ENCODE measurements at places on chromosomes 13 and 19.
A peak's percentile ranks its signal among the peaks of the same experiment; 100 is the strongest.

DNA sequence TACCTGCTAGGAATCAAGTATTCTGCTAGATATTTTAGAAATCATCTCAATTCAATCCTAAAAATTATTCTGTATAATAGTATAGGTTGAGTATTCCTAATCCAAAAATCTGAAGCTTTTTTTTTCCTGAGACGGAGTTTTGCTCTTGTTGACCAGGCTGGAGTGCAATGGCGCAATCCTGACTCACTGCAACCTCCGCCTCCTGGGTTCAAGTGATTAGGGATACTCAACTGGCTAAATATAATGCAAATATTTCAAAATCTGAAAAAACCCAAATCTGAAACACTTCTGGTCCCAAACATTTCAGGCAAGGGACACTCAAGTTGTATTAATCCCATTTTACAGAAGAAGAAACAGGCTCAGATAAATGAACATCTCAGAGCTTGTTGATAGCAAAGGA is 17.2 kb upstream of the USPL1 start:
- DNase-seq = no peak

GRCh38 chr13:35966024-35966423 is 165.2 kb downstream of the DCLK1 start:
- no peak for DNase-seq

GRCh38 chr19:38496603-38497487 is 63.4 kb downstream of the RYR1 start:
- no peak for DNase-seq

- DNase-seq = no peak
Measured at GRCh38 chr19:55339889-55340783, 460 bp downstream of the KMT5C start.

DNA sequence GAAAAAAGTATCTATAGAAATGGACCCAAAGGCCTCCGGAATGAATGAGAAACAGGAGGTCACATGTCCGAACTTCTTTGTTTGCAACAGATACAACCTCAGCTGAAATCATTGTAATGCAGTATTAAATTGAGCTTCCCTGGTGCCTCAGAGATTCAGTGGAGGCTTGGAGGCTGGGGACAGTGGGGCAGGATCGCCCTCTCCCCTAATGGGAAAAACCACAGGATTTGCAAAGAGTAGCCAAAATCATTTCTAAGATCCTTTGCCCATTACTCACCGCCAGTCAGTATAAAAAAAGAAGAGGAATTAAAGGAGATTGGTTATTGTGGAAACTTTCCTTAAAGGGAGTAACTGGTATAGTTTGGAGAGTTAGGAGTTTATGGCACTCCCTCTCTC is 30.4 kb upstream of the IRS2 start:
- no peak for DNase-seq

GRCh38 chr19:55667958-55668357 is 7.1 kb upstream of the EPN1 start:
- no peak for DNase-seq

DNA sequence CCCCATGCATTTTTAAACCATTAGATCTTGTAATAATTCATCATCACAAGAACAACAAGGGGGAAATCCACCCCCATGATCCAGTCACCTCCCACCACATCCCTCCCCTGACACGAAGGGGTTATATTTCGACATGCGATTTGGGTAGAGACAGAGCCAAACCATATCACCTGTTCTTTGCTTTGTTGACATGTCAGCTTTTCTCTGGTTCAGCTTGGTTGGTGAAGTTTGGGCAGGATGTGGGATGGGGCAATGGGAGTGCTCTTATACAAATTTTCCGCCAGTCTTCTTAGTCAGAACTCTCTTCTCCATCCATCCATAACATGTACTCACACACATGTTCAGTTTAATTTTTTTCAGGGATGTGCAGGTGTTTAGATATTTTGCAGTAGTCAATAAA is 12.9 kb downstream of the TPP2 start:
- DNase-seq = no peak

DNA sequence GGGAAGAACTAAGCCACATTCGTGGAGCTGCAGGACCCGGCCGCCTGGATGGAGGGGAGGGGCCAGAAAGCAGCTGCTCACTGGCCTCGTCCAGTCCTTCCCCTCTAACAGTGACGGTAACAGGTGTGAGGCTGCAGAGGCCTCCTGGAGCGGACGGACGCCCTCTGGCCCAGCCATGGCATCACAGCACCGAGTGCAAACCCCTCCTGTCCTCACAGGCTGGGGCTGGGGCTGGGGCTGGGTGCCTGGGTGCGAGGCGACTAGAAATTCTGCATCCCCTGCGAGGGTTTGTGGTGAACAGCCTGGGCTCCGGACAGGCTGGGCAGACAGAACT is 3.6 kb downstream of the MICOS13 start:
- no peak for DNase-seq

DNA sequence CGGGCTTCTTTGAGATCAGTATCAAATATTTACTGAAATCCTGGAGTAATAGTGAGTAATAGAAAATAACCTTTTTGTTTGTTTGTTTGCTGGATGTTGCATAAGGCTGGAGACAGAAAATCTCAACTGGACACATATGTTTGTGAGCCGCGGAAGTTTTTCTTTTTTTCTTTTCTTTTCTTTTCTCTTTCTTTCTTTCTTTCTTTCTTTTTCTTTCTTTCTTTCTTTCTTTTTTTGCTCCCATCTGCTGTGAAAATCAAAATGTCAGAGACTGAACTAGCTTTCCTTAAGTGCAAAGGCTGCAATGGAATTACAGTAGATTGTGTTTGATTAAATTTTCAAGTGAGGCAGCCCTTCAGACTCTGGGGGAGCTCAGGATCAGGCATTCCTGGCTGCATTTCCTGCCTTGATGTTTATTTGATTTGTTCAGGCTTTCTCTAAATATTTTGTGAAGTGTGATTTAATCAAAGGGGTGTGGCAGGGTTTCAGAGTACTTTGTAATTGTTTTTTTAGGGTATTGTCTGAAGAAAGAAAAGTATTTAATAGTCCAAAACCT is 319 bp downstream of the FRY start:
- no peak for DNase-seq

- DNase-seq = no peak
Measured at GRCh38 chr13:48680756-48681392, 27.1 kb downstream of the CYSLTR2 start.

GRCh38 chr19:467554-467953 is 6.7 kb upstream of the SHC2 start:
- DNase-seq = no peak

DNA sequence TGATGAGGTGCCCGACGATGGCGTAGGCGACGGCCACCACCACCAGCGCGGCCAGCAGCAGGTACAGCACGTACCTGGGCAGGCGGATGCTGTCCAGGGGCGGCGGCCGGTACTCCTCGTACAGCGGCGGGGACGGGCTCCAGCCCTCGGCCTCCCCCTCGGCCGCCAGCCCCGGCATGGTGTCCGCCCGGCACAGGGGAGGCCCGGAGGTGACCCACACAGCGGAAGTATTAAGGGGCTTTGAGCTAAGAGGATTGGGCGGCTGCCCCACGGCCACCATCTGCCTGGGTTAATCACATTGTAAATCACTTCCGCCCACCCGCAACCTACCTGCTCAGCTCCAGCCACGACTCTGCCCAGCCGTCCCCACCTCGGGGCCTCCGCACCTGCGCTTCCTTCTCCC is at the start of gene SMIM44:
TSS of gene SMIM44 (minus strand) at position 216 of the 403 bp plus-strand sequence. CDS start at position 178, 38 bp downstream.
- no peak for DNase-seq

DNA sequence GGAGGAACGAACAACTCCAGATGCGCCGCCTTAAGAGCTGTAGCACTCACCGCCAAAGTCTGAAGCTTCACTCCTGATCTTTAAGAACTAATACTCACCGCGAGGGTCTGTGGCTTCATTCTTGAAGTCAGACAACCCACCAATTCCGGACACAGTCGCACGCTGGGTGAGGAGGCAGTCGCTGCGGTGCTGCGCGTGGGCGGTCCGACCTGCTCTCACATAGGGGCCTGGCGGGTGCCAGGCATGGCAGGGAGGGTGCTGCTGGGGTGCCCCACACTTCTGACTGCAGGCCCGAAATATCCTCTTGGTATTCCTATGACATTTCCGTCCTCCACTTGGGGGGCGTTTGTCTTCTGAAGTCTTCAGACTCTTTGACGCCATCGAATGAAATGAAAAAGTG is 7.4 kb upstream of the MICU2 start:
- DNase-seq = no peak

DNA sequence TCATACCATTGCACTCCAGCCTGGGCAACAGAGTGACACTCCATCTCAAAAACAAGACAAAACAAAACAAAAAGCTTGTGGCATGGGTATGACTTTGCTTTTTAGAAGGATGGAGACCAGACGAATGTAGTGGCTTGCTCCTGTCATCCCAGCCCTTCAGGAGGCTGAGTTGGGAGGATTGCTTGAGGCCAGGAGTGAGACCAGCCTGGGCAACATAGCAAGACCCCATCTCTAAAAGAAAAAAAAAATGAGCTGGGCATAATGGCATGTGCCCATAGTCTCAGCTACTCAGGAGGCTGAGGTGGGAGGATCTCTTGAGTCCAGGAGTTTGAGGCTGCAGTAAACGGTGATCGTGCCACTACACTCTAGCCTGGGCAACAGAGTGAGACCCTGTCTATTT is 16.4 kb upstream of the SELENOW start:
- DNase-seq = no peak

DNA sequence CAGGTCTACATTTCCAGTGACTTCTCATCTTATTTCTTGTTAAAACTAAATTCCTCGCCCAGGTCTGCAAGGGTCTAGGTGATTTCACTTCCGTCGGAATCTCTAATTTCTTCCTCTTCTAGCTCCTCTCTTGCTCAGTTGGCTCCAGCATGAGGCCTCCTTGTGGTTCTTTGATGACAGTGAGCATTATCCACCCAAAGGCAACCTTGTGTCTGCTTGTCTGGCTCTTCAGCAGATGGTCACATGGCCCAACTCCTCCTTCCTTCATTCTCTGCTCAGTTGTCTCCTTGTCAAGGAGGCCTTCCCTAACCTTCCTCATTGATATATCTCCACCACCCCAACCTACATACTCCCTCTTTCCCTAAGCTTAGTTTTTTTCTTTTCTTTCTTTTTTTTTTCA is 1391.4 kb downstream of the EFNB2 start:
- no peak for DNase-seq

DNA sequence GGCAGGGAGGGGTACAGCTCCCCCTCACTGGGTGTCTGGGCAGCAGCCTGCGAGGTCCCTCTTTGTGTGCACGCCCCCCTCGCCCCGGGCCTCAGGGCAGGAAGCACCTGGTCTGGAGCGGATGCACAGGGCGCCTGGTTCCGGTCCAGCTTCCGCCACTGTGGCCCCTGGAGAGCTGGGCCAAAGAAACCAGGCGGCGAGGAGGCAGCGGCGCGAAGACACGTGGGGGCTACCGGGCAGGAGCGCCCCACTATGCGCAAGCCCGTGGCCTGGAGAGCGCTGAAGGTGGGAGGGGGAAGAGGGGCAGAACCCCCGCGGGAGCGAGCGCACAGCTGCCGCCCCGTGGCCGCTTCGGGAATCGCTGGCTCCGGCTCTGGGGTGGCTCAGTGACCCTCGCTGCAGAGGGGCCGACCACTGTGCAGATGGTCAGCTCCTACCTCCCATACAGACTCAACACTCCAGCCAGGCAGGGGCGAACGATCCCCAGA is 1.7 kb upstream of the LYL1 start:
- DNase-seq = peak; percentile 66

DNA sequence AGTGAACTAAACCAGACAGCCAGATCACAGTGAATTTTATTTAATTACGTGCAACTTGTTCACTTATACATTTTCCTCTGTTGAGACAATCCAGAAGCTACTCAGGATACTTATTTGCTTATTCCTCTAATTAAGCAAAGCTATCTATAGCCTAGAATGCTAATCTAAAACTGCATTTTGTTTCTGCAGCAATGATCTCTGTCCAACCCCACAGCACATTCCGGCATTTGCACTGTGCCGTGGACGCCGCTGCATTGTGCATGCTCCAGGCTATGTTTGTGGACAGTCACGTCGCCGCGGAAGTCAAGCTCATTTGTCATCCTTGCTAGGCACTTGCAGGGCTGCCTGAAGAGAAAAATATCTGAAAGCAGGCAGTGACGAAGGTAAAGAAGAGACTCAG is 406.9 kb downstream of the RFC3 start:
- DNase-seq = no peak

DNA sequence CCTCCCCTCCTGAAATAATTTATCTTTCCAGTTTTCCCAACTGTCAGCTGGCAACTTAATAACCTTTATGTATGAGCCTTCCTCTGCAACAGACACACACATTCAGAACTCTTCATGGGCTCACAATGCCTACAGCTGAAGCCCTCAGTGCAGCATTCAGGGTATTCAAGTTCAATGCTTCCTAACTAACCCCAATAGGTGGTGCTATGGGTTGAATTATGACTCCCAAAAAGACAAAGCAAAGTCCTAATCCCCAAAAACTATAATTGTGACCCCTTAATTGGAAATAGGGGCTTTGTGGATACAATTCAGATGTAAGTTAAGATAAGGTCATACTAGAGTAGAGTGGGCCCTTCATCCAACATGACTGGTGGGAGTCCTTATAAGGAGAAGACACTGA is 202.2 kb downstream of the SUCLA2 start:
- no peak for DNase-seq

GRCh38 chr13:111873676-111874178 is 193.2 kb upstream of the SOX1 start:
- DNase-seq = no peak

GRCh38 chr13:49643035-49643646 is 14.8 kb downstream of the ARL11 start:
- DNase-seq = no peak

DNA sequence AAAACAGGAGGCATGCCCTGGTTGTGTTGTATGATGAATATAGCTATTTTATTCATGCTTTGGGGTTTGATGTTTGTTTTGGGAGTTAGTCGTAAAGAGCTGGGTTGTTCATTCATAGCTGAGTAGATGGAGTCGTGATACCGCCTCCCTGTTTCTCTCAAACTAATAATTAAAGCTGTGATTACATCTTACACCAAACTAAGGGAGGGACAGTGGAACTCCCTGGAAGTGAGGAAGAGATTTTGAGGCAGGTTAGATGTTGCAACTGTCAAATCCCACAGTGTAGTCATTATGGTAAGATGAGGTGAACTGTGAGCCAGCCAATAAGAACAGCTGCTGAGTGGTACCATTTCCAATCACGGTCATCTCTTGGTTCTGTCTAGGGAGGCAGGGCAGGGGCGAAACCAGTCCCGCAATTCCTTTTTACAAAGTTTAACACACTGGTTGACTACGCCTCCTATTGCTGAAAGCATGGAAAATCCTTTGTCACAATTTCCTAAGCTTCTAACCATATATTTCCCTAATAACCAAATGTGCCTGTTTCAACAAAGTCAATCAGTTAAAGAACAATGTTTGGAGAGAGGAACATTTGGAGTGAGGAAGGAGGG is 207.6 kb upstream of the SERP2 start:
- DNase-seq = no peak

- no peak for DNase-seq
Measured at GRCh38 chr13:79658333-79658975, 177.5 kb downstream of the NDFIP2 start.

DNA sequence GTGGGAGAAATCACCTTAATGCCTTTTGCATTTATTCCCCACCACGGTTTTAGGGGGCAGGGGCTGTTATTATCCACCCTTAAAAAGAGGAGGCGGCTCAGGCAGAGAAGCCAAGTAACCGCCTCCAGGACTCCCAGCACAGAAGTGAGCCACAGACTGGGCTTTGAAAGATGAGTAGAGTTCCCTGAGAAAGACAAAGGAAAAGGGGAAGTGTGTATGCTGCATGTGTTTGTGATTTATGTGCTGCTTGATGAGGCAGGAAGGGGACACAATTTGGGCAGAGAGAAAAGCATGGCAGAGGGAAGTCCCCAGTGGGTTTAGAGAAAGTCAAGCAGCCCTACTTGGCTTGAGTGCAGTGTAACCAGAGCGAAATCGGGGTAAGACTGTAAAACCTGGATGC is 85.0 kb downstream of the DOCK9 start:
- no peak for DNase-seq
